Mesothelial cell of epicardium (in vitro differentiated cells): ENCODE measurements at places on chromosomes 6 and 20. TPM values are rescaled to one million over a fixed set of nuclear protein-coding genes. Genes with fewer than 3 reads are reported as not detected.

- H3K4me3 ChIP-seq: no peak overlapping the region
- peaks cover 23% of the 10 kb centered on the region for H3K36me3 ChIP-seq
- peaks cover 35% of the 10 kb centered on the region for H3K4me1 ChIP-seq
These were observed 27.6 kb downstream of the SYNJ2 start for GRCh38 chr6:158009114-158009891.

GRCh38 chr6:14817074-14817473, 428.8 kb upstream of the JARID2 start:
- no peak overlapping the region for H3K27ac ChIP-seq
- H3K27me3 ChIP-seq: peaks cover 46% of the 10 kb centered on the region
- no peaks in the 10 kb centered on the region for H3K36me3 ChIP-seq
- DNase-seq: no peak

DNA sequence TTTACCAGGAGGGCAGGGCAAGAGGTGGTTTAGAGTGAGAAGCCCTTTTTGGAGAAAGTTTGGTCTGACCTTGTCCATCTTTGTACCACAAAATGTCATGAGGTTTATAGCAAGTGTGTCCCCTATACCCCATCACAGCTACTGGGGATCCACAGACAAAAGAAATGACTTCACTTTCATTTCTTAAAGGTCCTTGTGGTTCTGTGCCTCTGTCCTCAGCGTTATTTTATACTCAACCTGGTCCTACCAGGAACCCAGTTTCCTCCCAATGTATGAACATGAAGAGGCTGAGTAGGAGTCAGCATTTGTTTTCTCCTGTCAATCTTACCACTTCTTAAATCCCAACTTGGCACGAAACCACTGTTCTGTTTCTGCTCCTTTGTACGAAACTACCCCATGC, 157.6 kb downstream of the NFATC2 start:
- no peak for DNase-seq
- H3K4me1 ChIP-seq: peaks cover 16% of the 10 kb centered on the region
- no peak overlapping the region for H3K27ac ChIP-seq
- no peaks in the 10 kb centered on the region for H3K27me3 ChIP-seq
- H3K4me3 ChIP-seq: no peak overlapping the region
- no peaks in the 10 kb centered on the region for H3K36me3 ChIP-seq

DNA sequence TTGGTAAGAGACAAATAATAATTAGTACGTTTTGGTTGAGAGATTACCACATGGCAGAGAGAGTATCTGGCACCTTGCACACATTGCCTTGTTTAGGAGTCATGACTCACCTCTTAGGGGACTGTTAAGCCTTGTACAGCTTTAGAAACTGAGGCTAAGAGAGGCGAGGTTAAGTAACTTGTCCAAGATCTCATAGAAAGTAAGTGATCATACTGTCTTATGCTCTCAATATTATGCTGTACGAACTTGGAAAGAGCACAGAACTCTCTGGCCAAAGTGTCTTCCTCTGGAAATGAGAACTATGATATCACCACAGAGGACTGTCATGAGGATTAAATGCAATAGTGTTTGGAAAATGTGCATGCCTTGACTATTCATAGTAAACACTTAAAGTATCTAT, 249.0 kb downstream of the UTRN start:
- H3K27me3 ChIP-seq: no peaks in the 10 kb centered on the region
- H3K4me1 ChIP-seq: no peaks in the 10 kb centered on the region
- peaks cover 19% of the 10 kb centered on the region for H3K36me3 ChIP-seq

GRCh38 chr6:107653183-107653580, 163.3 kb downstream of the SOBP start:
- DNase-seq: no peak
- peaks cover 23% of the 10 kb centered on the region for H3K4me1 ChIP-seq
- no peaks in the 10 kb centered on the region for H3K36me3 ChIP-seq
- no peaks in the 10 kb centered on the region for H3K27me3 ChIP-seq
- no peak overlapping the region for H3K27ac ChIP-seq

DNA sequence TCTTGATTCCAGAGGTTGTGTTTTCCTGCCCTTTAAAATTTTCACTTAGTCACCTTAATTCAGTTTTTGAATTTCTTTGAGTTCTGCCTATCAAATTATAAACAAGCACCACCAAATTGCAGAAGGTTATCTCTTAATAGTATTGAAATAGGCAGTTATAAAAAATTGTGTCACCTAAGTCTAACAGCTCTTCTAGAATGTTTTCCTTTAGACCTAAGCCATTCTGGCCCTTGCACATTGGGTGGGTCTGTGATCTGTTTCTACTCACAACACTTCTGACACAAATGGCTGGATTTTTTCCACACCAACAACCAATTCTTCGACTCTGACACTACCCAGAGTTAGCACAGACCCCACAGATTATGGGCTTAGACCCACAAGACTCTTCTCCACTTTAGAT, 101.9 kb downstream of the CARMIL1 start:
- no peak overlapping the region for H3K27ac ChIP-seq
- H3K4me3 ChIP-seq: no peak overlapping the region
- H3K36me3 ChIP-seq: no peaks in the 10 kb centered on the region
- H3K4me1 ChIP-seq: peaks cover 5% of the 10 kb centered on the region
- H3K27me3 ChIP-seq: no peaks in the 10 kb centered on the region

DNA sequence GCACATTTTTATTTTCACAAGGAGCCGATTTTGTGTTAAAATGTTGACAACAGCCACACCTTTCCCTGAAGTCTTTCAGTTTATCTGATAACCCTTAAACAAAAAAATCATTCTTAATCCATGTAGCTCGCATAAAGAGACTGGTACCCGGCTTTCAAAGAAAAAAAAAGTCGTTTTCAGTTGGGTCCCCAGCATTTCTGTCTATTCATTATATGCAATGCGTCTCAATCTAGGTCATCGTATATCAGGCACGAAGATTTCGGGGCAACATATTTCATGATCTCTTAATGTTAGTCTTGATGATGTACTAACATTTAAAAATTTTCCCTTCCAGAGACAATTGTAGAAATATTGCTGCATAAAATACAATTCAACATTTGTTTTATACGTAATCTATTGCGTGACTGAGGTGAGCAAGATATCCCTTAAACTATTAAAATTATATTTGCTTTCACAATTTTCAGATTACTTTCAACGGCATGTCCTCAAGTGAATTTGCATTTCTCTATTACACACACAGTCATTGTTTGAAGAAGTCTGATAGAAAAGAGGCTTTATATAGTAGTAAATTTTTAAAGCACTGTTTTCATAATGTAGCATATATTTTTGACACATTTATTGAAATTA, 2.9 kb upstream of the TUBB2B start:
- no peak for DNase-seq
- peak overlapping the region; percentile 75 for H3K27ac ChIP-seq
- H3K36me3 ChIP-seq: no peaks in the 10 kb centered on the region
- H3K27me3 ChIP-seq: peaks cover 58% of the 10 kb centered on the region
- H3K4me3 ChIP-seq: peak overlapping the region; percentile 84
- H3K4me1 ChIP-seq: peaks cover 58% of the 10 kb centered on the region

DNA sequence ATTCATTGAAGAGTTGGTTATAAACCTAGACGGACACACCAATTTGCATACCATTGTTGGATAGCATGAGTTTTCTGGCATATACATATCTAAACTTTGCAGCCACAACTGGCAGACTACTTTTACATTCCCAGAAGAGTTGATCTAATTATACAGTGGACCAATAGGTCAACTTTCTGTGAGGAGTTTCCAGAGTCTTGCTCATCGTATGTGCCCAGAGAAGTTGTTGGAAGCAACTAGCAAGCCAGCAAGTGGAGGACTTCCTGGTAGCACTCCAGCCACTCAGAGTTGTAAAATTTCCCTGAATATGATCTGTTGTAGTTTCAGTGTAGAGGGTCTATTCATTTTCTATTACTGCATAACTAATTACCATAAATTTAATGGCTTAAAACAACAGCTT, 47.1 kb upstream of the FAM184A start:
- no peak overlapping the region for H3K27ac ChIP-seq
- DNase-seq: no peak
- no peaks in the 10 kb centered on the region for H3K36me3 ChIP-seq
- no peak overlapping the region for H3K4me3 ChIP-seq
- peaks cover 2% of the 10 kb centered on the region for H3K27me3 ChIP-seq

DNA sequence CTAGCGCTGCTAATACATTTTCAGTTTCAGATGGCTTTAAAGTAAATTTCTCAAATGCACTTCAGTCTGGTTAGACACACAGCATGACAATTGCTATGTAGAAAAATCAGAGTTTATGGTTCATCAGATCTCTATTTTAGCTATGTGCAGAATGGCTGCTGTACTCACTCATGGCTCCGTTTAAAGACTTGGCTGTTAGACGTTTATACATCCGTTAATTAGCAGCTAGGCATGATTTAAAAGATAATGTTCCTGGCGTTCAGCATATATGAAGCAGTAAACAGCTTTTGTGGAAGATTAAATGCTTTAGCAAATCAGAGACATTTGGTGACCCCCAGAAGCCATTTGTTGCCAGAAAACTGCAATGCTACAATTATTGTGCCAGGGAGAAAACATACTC, 350.0 kb upstream of the MANEA start:
- no peak overlapping the region for H3K27ac ChIP-seq
- no peak for DNase-seq
- no peak overlapping the region for H3K4me3 ChIP-seq
- no peaks in the 10 kb centered on the region for H3K36me3 ChIP-seq
- peaks cover 5% of the 10 kb centered on the region for H3K4me1 ChIP-seq

GRCh38 chr6:73340048-73340447, 14.0 kb downstream of the DPPA5 start:
- no peak for DNase-seq
- H3K4me3 ChIP-seq: no peak overlapping the region
- no peaks in the 10 kb centered on the region for H3K36me3 ChIP-seq
- H3K4me1 ChIP-seq: peaks cover 8% of the 10 kb centered on the region
- H3K27ac ChIP-seq: no peak overlapping the region

- no peak for DNase-seq
- H3K36me3 ChIP-seq: no peaks in the 10 kb centered on the region
- peaks cover 20% of the 10 kb centered on the region for H3K27me3 ChIP-seq
- no peak overlapping the region for H3K4me3 ChIP-seq
- peaks cover 4% of the 10 kb centered on the region for H3K4me1 ChIP-seq
- no peak overlapping the region for H3K27ac ChIP-seq
These were observed 76.8 kb downstream of the SEL1L2 start for GRCh38 chr20:13913572-13913971.

DNA sequence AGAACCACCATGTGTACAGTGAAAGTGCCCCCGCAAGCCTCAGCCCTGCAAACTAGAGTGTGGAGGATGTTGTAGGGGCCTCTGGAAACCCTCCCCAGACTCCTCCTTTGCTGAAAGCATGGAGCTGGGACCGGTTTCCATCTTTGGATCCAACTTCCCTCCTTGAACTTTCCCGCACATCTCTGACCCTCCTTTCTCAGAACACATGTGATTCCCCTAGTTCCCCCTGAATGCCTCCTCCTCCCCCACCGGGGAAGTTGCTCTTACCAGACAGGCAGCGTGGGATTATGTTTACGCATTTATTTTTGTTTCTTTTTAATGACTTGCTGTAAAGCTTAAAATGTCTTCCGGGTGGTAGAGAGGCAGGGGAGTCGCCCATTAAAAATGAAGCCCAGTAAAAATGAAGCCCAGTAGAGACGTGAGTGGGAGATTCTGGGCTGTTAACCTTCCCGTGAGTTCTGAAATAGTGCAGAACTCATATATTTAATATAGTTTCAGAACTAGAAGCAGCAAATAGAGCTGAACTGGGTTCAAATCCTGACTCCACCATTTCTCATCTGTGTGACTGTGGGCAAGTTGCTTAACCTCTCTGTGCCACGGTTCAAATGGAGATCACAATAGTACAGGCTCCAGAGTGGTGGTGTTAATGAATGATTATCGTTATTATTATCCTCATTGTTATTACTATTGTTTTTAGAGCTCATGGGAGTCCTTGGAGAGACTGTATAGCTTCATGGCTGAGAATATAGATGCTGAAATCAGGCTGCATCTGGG, 8.0 kb upstream of the PTPN1 start:
- H3K4me1 ChIP-seq: peaks cover 6% of the 10 kb centered on the region
- DNase-seq: no peak
- no peaks in the 10 kb centered on the region for H3K36me3 ChIP-seq
- H3K4me3 ChIP-seq: no peak overlapping the region

DNA sequence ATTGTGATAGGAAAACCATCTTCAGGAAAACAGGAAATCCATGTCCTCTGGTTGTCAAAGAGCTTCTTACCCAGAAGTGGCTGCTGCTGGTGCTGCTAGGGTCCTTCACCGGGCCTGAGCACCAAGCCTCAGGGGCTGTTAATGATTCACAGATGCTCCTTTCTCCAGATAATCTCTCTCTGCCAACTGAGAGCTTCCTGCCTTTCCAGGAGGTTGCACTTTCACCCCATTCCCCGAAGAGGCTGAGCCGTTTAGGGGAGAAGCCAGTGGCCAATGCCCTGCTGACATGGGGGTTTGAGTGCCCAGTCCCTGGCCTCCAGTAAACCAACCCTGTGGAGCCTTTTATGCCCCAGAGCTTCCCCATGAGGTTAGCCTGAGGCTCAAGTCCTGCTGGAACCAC, 122.4 kb downstream of the CBLN4 start:
- no peak overlapping the region for H3K27ac ChIP-seq
- DNase-seq: no peak
- H3K36me3 ChIP-seq: peaks cover 5% of the 10 kb centered on the region
- no peaks in the 10 kb centered on the region for H3K4me1 ChIP-seq
- H3K4me3 ChIP-seq: no peak overlapping the region
- no peaks in the 10 kb centered on the region for H3K27me3 ChIP-seq

- no peaks in the 10 kb centered on the region for H3K27me3 ChIP-seq
- H3K4me1 ChIP-seq: peaks cover 31% of the 10 kb centered on the region
- H3K36me3 ChIP-seq: peaks cover 25% of the 10 kb centered on the region
These were observed 706 bp downstream of the ZNF184 start for GRCh38 chr6:27472182-27472616.

DNA sequence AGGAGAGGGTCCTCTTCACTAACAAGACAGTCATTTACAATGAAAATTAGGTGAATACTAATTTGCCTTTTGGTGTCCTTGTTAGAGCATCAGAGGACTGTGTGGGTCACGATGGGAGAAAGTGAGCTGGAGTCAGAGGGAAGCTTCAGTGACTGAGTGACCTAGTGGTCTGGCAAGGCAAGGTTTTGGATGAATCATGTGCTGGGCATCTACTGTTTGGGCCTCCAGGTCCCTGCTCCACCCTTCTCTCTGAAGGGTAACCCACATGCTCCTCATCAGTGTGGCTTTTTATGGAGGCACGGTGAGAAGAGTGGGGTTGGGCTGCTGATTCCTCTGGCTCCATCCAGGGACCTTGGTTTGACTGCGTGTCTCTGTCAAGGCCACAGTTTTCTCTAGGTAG, 60.5 kb upstream of the EXOC2 start:
- no peak overlapping the region for H3K4me3 ChIP-seq
- H3K27ac ChIP-seq: no peak overlapping the region
- no peaks in the 10 kb centered on the region for H3K27me3 ChIP-seq
- DNase-seq: no peak

GRCh38 chr6:80638213-80639055, 532.0 kb downstream of the BCKDHB start:
- no peaks in the 10 kb centered on the region for H3K36me3 ChIP-seq
- no peaks in the 10 kb centered on the region for H3K27me3 ChIP-seq
- no peak for DNase-seq

The XKR7 gene
- 0.25 to 0.32 TPM (median 0.29 TPM) in 3 replicates for total RNA-seq

The GNAS-AS1 gene
- 5.8 to 6.3 TPM (median 5.9 TPM) in 3 replicates for total RNA-seq

The COL9A1 gene
- total RNA-seq: 8.1 to 9.1 TPM (median 8.7 TPM) in 3 replicates

The C20orf202 gene
- 0.22 to 0.27 TPM in 2 of 3 replicates, not detected in the other for total RNA-seq

The COL9A3 gene
- 573 to 576 TPM (median 576 TPM) in 3 replicates for total RNA-seq

The SLC35D3 gene
- 0.09 to 0.13 TPM in 2 of 3 replicates, not detected in the other for total RNA-seq

The ARMH2 gene
- total RNA-seq: not detected in 3 replicates
